ENCODE measurements at places on chromosomes 3 and 15. TPM values are rescaled to one million over a fixed set of nuclear protein-coding genes. Genes with fewer than 3 reads are reported as not detected.

Gene USP50
- total RNA-seq, result not detected

Gene CDHR4
- total RNA-seq, result not detected

Gene TLR9
- total RNA-seq, result not detected

Gene TP53BP1
- 25.4 TPM for total RNA-seq

Gene ZNF860
- 0.60 TPM for total RNA-seq

Gene TTC21A
- 1.2 TPM for total RNA-seq

Data from RPMI7951 (cell line).